IPS DF 19.7 (cell line): ENCODE measurements at places on chromosomes 7 and 10.

DNA sequence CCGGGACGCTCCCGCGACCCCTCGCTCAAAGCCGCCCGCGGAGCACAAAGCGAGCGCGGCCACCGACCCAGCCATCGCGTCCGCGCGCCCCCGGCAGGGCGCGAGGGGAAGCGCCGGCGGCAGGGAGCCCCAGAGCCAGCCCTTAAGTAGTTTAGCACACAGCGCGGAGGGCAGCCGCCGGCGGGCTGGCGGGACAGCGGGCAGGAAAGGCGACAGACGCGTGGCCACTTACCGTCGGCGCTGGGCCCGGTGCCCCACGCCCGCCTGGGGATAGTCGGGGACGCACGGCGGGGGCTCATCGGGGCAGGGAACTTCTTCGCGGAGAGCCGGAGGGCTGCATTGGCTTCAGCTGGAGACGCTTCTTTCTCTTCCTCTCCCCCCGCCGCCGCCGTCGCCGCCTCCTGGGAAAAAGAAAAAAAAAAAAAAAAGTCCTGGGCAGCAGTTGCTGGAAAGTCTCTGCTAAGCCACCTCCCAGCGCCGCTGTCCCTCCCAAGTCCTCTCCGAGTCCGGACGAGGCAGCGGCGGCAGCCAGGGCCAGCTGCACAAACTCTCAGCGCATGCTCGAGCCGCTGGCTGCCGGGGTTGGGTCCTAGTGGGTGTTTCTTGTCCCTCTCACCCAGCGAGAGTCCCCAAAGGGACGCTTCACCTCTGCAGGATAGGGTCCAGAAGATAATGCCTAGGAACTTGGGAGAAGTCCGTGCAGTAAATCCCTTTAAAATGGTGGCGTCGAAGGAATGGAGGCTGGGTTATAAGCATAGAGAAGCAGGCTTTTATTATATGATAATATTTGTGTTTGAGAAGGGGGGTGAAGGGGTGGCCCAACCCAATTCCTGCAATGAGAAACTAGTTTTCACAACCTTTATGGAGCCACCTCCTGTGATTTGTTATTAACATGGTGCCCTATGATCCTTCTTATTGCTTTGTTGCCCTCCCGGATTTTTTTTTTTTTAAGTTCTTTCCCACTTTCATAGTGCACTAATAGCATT lies at the start of gene TSPAN12:
Gene TSPAN12 (minus strand): TSS at position 557 of the 986 bp plus-strand sequence. CDS start 1,381 bp downstream, outside the sequence.
- DNase-seq, result no peak

GRCh38 chr7:148699024-148699781 lies 500 bp downstream of the CUL1 start:
- no peak for DNase-seq

- DNase-seq, result no peak
Observed at GRCh38 chr10:123559823-123560092, 106.4 kb upstream of the GPR26 start.

GRCh38 chr7:139321071-139321745 lies 19.9 kb upstream of the FMC1 start:
- DNase-seq, result peak; percentile 25

DNA sequence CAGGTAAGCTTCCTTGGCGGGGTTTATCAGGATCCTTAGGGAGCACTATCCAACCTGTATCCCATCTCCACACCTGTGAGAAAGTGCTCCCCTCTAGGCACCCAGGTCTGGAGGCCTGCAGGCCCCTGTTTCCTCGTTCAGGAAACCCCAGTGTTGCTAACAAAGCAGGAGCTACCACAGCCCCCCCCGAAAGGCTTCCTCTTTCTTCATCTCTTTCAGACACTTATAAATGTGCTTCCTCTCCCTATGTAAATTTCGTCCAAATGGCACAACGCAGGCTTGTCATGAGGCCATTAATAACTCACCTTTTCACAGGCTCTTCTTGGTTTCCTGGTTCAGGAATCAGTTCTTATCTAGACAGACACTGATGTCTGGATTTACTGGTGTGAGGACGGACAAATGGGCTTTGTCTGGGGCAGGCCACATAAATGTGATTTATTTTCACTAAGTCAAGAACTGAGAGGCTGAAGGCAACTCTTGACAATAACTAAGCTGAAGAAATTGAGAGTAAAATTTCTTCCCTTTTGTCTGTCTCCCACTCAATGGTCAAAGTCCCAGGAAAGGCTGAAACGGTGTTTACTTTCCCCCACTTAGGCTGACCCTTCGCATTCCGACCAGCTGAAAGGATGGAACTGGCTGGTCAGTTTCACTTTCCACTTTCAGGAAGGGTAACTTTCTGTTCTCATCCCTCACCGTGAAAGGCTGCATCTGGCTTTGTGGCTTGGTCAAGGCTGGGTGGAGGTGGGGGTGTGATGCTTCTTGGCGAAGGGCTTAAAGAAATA lies 46.8 kb downstream of the PIK3AP1 start:
- no peak for DNase-seq

GRCh38 chr10:22742678-22743077 lies 28.3 kb upstream of the PIP4K2A start:
- no peak for DNase-seq

- DNase-seq, result no peak
Observed at GRCh38 chr10:78414380-78414779, 380.7 kb downstream of the RPS24 start.

DNA sequence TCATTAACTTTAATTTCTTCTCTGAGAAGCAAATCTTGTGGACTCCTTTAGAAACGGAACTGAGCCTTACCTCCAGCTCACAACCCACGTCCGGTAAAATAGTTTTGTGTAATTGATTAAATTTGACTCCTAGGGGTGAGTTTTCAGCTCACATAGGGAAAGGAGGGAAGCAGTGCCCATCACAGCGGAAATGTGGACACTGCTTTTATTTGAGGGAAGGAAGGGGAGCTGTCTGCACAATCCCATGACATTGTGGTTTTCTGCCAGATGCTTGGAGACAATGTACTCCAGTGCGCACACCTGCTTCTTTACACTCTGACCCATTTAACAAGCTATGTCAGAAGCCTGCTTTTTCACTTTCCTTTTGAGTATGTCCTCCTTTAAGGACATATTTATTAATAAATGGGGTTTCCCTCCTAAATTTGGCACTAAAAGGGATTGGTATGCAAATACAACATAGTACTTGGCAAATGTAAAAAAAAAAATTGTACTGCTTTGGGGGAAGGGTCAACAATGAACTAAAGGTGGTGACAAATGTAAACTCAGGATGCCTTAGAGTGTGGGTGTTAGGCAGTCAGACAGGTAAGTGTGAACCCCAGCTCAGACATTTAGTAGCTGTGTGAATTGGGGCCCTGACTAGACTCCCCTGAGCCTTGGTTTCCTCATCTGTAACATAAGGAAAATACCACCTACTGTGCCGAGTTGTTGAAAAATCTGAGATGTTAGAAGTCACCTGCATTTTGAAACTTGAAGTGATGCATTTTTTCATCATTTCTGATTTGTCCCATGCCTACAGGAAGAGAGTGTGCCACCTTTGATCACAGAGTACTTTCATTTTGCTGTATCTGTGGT lies 90.2 kb upstream of the KLF6 start:
- DNase-seq, result no peak

DNA sequence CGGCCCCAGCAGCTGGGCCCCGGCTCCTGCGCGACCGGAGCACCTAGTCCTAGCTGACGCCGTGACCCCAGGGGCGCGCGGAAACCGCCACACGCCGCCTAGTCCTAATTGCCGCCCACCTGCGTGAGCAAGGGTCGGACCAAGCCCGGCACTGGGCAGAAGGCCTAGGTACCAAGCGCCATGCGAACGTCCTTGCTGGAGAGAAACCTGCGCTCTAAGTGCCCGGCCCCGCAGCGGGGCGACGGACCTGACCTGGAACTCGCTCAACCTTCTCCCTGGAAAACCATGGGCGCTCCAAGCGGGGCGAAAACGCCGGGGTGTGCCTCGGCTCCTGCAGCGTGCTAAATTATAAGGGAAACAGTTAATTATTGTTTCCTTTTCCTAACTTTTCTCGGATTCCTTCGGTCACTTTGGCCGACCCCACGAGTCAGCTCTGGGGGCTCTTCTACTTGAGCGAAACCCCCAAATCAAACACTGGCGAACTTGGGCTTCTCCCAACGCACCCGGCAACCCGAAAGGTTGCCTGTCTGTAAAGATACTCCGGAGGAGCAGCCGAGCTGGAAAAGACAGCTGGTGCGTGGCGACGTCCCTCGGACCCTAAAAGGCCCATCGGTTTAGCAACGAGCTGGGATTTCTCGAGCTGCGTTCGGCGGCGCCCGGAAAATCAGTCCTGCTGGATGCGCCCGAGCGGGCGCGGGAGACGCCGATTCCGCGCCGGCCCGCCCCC lies 5.3 kb upstream of the EBF3 start:
- DNase-seq, result no peak

- no peak for DNase-seq
Observed at GRCh38 chr10:117936141-117936540, 110.6 kb downstream of the RAB11FIP2 start.

DNA sequence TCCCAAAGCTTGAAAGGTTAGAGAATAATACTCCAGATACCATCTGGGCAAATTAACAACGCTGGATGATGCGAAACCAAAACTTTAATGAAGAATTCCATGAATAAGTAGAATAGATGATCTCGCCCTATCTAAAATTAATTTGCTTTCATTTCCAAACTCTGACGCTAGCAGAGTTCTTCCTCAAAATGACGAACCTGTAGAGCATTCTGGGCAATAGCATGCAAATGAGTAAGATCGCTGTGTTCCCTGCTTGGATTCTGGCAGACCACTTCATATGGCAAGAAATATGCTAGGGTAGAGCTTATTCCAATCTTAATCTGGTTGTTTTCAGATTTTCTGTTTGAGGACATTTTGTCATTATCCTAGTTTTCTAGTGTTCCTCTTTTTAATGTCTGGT lies 36.1 kb upstream of the SMNDC1 start:
- DNase-seq, result no peak

- DNase-seq, result no peak
Observed at GRCh38 chr7:100577507-100577906, 3.8 kb upstream of the SAP25 start.

GRCh38 chr7:50304911-50305582 lies 531 bp downstream of the IKZF1 start:
- DNase-seq, result no peak

- no peak for DNase-seq
Observed at GRCh38 chr7:148480479-148481146, 110.0 kb upstream of the C7orf33 start.

- DNase-seq, result no peak
Observed at GRCh38 chr10:85147346-85148250, 819.2 kb downstream of the CCSER2 start.
